PC-9 (cell line): ENCODE measurements at places on chromosomes 5 and 9. TPM values are rescaled to one million over a fixed set of nuclear protein-coding genes. Genes with fewer than 3 reads are reported as not detected.

- no peak overlapping the region for H3K4me3 ChIP-seq
- H3K36me3 ChIP-seq, result no peaks in the 10 kb centered on the region
- H3K27me3 ChIP-seq, result no peaks in the 10 kb centered on the region
- DNase-seq, result no peak
- H3K4me1 ChIP-seq, result no peaks in the 10 kb centered on the region
Measured at GRCh38 chr5:21644032-21644431, 1209.1 kb downstream of the CDH12 start.

GRCh38 chr5:154885439-154885838 is 27.0 kb downstream of the CNOT8 start:
- DNase-seq, result no peak
- no peak overlapping the region for H3K4me3 ChIP-seq
- no peaks in the 10 kb centered on the region for H3K4me1 ChIP-seq
- no peak overlapping the region for H3K27ac ChIP-seq

DNA sequence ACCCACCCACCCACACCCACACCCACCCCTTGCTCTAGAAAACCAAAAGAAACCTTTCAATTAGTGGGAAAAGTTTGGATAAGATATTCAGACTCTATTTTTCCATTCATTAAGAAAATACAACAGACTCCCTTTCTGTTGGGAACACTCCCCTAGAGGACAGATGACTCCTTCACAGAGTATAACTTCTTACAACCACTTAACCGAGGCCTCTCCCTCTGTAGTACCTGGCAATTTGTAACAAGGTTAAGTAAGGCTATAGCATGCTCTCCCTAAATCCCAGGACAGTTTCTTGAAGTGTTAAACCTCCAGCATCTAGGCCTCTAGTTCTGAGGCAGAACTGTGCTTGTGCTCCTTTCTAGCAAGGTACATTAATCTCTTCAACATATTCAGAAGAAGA is 75.9 kb upstream of the NR5A1 start:
- no peak overlapping the region for H3K27ac ChIP-seq
- no peaks in the 10 kb centered on the region for H3K4me1 ChIP-seq
- H3K36me3 ChIP-seq, result no peaks in the 10 kb centered on the region
- no peak overlapping the region for H3K4me3 ChIP-seq

DNA sequence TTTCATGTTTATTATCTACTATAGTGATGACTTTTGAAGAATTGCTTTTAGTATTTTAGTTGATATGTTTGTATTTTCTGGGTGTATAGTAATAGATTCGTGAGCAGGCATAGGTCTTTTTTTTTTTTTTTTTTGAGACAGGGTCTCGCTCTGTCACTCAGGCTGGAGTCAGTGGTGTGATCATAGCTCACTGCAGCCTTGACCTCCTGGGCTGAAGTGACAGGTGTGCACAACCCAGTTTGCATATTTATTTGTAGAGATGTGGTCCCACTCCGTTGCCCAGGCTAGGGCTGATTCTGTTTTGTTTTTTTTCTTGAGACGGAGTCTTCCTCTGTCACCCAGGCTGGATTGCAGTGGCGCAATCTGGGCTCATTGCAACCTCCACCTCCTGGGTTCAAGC is 11.9 kb downstream of the ERBIN start:
- no peak for DNase-seq
- no peaks in the 10 kb centered on the region for H3K27me3 ChIP-seq
- H3K4me3 ChIP-seq, result no peak overlapping the region
- no peaks in the 10 kb centered on the region for H3K4me1 ChIP-seq

Gene TTC16
- 0.26 and 0.40 TPM in 2 replicates for total RNA-seq

GRCh38 chr5:140982083-140982716 is 15.9 kb downstream of the PCDHAC2 start:
- DNase-seq, result no peak
- no peak overlapping the region for H3K27ac ChIP-seq
- H3K27me3 ChIP-seq, result no peaks in the 10 kb centered on the region
- H3K36me3 ChIP-seq, result no peaks in the 10 kb centered on the region
- H3K4me3 ChIP-seq, result no peak overlapping the region

Gene PCDHB10
- total RNA-seq, result not detected in 2 replicates

Gene ADAMTS13
- total RNA-seq, result 7.1 and 11.1 TPM in 2 replicates
